Stimulated activated naive CD8-positive, alpha-beta T cell treated with anti-CD3 and anti-CD28 coated beads, Interleukin-15, amount 100 ng/mL, for 72 hours (primary cell): ENCODE measurements at places on chromosomes 2 and 18.

- DNase-seq: no peak
Measured at GRCh38 chr2:32436150-32436549, 79.3 kb downstream of the BIRC6 start.

DNA sequence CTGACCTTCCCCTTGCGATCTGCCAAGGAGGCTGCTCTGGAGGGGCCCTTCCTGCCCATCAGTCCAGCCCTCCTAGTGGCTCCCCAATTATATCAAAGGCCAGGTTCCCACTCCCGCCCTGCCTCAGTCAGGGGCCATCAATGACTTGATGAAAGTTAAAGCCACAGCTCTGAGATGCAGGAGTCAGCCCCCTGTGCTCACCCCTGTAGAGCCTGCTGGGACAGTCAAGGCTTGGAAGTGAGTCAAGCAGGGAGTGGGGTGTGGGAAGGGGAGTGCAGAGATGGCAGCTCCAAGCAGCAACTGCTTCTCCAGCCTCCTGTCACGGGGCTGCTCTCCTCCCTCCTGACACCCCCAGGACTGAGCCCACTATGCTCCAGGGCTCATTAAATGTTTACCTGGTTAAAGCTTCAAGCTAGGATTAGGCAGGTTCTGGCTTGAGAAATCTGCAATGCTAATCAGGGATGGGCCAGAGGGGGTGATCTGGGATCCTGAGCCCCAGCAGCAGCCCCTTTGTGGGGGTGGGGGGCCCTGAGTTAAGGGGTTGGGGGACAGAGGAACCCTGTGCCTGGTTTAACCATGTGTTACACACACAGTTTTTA, 42.7 kb upstream of the ALK start:
- no peak for DNase-seq

DNA sequence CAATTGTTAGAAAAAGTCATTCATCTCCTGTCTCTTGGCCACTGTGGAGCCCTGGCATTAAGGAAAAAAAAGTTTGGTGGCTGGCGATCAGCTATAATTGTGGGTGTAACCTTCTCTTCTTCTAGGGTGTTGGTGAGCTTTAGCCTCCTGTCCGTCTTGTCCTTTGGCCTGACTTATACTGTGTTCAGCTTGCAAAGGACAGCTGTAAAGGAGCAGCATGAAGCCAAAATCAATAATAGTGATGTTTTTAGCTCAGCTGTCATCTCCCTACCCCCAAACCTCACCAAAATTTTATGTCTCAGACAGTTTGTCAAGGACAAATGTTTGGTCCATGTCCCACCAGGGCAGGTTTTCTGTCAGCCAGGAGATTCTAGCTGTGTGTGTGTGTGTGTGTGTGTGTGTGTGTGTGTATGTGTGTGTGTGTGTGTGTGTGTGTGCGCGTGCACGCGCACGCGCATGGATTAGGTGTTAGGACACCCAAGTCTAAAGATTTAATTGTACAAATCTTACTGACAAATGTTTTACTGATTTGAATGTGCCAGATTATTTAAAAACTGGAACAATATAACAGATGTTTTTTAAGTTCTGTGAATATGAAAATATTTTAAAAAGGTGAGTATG, 109.2 kb downstream of the PTPRM start:
- DNase-seq: no peak

DNA sequence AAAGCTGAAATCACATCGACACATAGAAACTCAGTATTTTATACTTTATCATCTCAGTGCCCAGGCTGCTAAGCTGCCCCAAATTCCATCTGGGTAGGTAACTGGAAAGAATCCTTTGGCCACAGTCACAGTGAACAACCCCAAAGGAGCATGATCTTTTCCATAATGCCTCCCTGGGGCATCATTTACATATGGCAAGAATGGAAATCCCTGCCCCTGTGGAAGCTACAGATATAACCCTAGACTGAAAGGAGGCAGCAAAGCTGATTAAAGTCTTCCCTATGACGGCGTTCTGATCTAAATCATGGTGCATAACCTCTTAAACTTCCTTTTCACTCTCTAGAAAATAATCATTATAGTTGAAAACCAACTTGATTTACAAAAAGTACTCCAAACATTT, 41.5 kb downstream of the MAP3K19 start:
- no peak for DNase-seq

DNA sequence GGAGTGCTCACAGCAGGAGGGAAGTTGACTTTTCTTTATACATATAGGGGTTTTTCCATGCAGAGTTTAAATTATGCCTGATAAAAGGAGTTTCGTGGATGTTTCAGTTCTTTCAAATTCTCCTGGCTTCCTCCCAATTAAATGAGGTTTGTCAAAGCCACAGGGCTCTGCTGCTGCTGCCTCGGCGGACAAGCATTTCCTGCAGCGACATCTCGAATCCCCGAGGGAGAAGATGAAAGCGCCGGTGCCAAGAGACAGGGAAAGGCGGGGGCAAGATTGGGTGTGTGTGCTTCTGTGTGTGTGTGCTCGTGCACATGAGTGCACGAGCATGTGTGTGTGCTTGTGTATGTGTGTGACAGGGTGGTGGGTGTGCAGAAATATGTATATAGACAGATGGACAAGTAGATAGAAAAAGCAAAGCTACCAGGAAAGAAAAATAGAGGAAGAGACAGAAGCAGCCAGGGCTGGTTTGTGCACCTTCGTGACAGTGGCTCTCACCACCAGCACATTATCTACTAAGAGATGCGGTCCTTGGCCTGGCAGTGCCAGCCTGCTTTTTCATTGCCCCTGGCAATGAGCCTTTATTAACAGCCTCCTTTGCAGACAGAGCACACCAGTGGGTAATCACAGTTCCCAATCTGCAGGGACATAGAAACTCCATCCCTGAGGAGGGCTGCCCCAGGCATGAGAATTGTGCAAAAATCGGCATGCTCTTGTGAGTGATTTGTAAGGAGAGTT, 76.2 kb downstream of the CDK15 start:
- no peak for DNase-seq

GRCh38 chr2:9107168-9108025, 99.2 kb upstream of the ASAP2 start:
- DNase-seq: no peak

GRCh38 chr2:183493040-183493439, 368.8 kb downstream of the NUP35 start:
- no peak for DNase-seq

DNA sequence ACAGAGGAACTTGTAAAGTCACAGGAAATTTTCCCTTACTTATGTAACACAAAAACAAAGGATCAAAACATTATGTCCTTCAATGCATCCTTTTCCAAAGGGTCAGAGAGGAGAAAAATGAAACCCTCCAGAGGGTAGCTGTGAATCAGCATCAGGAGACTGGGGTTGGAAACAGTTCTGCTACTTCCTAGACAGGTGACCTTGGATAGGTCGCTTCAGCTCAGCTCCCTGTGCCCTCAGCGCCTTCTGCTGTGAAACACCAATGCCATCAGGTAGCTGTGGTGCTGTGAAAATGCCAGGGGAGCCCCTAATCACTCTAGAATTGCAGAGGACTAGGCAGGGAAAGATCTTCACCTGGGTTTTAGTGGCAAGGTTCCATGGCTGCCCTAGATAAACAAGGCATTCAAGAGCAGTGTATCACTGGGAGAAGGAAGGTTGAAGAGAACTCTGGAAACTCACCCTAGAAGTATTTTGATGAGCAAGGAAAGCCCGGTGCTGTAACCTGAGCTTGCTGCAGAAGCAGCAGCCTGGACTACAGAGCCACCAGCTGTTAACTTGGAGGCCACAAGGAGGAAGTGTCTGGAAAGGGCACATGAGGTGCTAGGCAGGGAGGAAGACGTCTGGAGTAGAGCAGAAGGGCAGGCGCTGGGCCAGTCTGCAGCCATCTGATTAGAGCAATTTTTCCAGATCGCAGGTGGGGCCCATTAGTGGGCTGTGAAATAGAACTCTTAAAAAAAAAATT, 100.7 kb upstream of the MCFD2 start:
- DNase-seq: no peak

DNA sequence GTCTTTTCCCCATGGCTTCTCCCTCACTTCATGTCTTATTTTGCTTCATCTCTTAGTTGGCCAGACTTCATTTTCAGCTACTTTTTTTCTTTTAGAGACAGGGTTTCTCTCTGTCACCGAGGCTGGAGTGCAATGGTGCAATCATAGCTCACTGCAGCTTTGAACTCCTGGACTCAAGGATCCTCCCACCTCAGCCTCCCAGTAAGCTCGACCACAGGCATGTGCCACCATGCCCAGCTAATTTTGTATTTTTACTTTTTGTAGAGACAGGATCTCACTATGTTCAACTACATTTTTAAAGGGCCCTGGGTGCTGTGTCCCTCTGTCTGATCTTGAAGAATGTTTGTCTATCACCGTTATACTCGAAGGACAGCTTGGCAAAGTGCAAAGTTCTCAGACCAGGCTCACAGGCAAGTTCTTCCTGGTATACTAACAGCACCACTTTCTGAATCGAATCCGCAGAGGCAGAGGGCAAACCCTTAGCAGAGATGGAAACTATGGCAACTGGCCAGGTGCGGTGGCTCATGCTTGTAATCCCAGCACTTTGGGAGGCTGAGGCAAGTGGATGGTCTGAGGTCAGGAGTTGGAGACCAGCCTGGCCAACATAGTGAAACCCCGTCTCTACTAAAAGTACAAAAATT, 60.9 kb downstream of the SOWAHC start:
- no peak for DNase-seq

GRCh38 chr2:45664635-45665261, 13.3 kb downstream of the PRKCE start:
- no peak for DNase-seq

DNA sequence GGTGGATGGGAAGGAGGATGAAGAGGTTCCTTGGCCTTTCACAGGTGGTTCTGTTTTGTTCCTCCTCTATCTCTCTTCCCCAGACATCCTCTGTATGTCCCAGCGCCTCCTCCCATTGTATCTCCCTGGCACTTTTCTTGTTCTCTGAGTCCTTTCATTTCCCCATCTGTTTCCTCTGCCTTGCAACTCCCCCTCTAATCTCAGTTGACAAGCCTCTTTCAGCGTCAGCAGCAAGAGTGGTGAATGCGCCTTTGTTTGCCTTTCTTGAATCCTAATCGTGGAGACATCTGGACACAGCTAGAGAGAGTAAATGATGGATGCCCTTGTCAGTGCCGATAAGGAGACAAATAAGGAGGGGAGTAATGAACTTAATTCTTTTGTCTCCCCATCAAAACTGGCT, 167.0 kb downstream of the NDUFA10 start:
- DNase-seq: no peak

- DNase-seq: no peak
Measured at GRCh38 chr18:39840406-39840805, 2114.6 kb upstream of the PIK3C3 start.

DNA sequence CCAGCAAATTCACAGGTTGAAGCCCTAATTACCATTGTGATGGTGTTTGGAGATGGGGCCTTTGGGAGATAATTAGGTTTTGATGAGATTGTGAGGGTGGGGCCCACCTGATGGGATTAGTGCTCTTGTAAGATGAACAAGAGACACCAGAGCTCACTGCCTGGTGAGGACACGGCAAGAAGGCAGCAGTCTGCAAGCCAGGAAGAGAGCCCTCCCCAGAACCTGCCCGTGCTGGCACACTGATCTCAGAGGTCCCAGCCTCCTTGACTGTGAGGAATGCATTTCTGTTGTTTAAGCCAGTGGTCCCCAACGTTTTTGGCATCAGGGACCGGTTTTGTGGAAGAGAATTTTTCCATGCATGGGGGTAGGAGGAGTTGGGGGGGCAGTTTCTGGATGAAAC, 240.7 kb downstream of the KLHL29 start:
- no peak for DNase-seq

DNA sequence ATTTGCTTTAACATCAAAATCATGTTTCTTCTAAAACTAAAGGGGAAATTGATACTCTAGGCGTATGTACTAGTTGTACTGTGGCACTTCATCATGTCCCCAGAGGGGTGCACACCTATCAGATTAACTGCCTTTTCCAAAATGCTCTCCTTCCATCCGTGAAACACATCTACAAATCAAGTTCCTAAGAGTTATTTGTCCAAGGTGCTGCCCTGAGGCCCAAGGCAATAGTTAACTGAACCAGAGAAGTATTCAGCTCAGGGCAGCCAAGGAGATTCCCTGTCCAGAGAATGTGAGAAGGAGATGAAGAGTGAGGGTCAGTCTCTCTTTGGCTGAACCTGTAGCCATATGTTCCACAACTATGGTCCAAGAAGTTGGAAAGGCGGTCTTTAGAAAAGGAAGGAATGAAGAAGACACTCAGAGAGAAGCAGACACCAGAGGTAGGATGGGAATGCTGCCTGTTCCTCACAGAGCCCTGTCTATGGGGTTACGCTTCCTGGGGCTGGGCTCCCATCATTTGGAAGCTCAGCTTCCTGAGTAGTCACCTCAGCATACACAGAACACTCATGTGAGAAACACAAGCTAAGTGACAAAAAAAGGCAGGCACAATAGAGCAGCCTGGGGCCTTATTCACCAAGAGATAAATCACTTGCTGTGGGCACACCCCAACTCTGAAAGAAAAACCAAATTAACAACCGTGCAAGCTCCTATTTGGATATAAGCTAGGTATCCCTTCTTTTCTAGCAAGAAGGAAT, 55.6 kb downstream of the ANKRD44 start:
- DNase-seq: no peak

- no peak for DNase-seq
Measured at GRCh38 chr2:80001701-80002101, 302.9 kb downstream of the LRRTM1 start.

GRCh38 chr18:58625839-58626238, 3.1 kb downstream of the ALPK2 start:
- no peak for DNase-seq

GRCh38 chr2:228705318-228705717, 523.8 kb upstream of the SPHKAP start:
- no peak for DNase-seq

GRCh38 chr2:54551123-54551756, 95.1 kb downstream of the SPTBN1 start:
- DNase-seq: no peak

GRCh38 chr2:129891341-129892320, 87.8 kb upstream of the RAB6C start:
- no peak for DNase-seq

- no peak for DNase-seq
Measured at GRCh38 chr2:232200195-232200594, 178.4 kb upstream of the ALPP start.

- DNase-seq: no peak
Measured at GRCh38 chr18:50610349-50610748, 50.5 kb downstream of the MAPK4 start.

- DNase-seq: no peak
Measured at GRCh38 chr2:38037325-38037724, 38.6 kb downstream of the CYP1B1 start.

- no peak for DNase-seq
Measured at GRCh38 chr2:173972636-173973035, 7.5 kb upstream of the SP3 start.

GRCh38 chr2:156935616-156936015, 321.9 kb upstream of the GALNT5 start:
- no peak for DNase-seq
